DMS53 (cell line): ENCODE measurements at places on chromosomes 1 and 21.

- no peak for DNase-seq
Observed at GRCh38 chr1:236659792-236660587, 26.3 kb upstream of the ACTN2 start.

DNA sequence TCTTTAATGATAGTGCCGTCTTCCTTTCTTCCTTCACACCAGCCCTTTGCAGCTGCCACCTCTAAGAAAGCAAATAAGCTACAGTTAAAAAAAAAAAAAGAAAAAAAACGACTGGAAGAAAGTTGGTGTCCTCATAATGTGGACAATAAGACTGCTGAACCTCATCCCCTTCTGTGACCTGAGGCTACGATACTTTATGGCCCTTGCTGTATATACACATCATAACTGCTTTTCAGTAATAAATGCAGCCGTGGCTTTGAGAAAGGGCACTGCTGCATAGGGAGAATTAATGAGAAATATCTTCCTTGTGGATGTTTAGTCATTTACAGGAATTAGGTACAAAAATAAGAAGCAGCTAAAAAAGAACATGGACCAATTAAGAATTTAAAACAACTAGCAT, 333.8 kb upstream of the ADGRL2 start:
- no peak for DNase-seq

GRCh38 chr21:37357691-37358090, 8.9 kb upstream of the DYRK1A start:
- no peak for DNase-seq

DNA sequence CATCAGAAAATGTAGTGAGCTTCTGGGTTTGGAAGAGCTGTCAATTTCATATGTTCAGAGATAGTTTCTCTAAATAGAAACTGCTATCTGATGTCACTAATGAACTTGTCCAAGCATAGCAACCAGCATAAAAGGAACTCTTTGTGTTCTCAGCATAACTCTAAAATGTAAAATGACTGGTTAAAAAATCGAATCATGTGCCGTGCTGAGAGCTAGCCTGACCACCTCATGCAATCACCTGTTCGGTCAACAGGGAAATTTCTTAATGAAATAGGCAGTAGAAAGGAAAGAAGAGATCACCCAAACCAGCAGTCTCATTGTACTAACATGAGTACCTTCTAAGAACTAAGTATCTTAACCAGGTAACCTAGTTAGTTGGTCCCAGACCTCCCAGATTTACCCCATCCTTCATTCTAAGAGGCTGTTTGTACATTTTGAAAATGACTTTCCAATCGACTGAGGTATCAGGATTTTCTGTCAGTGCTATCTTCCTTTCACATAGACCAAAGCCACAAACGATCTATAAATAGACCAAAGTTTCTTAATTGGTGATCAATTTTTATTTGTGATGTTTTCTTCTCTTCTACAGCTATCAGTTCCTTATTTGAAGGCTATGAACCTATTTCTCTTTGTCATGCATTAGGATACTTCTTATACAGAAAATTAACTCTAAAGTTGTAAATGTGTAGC, 147.3 kb downstream of the TLR5 start:
- DNase-seq, result no peak

DNA sequence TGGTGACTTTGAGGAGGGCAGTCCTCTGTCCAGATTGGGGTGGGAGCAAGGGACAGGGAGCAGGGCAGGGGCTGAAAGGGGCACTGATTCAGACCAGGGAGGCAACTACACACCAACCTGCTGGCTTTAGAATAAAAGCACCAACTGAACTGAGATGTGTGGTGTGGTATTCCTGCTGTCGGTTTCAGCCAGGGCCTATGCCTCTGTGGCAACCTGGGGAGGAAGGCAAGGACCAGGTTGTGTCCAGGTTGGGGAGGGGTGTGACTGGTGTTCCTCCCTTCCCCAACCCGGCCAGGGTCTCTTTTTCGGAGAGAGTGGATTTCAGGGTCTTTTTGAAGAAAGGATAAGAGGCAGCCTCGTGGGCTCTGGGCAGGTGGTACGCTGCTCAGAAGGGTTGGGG, 6.3 kb downstream of the PROK1 start:
- no peak for DNase-seq

GRCh38 chr21:29949991-29950390, 10.2 kb upstream of the GRIK1 start:
- DNase-seq, result no peak

DNA sequence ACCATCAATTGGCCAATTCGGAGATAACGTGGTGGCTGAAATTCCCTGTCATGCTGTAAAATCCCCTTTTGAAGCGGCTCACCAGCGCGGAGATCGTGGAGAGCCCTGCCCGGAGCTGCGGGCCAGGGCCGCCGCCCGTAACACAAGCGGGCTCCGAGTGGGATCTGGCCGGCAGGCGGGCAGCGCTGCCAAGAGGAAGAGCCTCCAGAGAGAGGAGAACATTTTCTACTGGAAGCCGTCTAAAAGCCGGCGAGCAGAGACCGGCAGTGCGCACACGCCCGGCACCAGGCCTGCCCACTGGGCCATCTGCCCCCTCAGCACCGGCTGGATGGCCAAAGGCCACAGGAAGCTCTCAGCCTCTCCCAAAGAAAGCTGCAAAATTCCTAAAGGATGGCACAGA, 15.5 kb downstream of the SSBP3 start:
- DNase-seq, result no peak

DNA sequence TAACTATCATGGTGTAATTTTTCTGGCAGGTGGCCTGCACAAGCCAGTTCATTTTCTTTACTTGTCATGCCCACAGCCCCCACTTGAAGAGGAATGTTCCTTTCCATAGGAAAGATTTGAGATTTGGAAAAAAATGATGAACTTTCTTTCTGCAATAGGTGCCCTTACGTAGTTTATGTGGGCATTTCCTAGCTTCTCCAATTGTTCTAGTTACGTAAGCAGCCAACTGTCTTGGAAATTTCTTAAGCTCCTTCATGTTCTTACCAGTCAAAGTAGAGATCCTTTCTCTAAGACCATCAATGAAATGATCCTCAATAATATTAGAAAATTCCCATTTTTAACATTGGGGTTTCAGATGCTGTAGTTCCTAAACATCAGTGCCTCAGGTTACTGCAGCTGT, 109.5 kb upstream of the F3 start:
- DNase-seq, result no peak

GRCh38 chr1:79355090-79355489, 348.6 kb upstream of the ADGRL4 start:
- DNase-seq, result no peak

DNA sequence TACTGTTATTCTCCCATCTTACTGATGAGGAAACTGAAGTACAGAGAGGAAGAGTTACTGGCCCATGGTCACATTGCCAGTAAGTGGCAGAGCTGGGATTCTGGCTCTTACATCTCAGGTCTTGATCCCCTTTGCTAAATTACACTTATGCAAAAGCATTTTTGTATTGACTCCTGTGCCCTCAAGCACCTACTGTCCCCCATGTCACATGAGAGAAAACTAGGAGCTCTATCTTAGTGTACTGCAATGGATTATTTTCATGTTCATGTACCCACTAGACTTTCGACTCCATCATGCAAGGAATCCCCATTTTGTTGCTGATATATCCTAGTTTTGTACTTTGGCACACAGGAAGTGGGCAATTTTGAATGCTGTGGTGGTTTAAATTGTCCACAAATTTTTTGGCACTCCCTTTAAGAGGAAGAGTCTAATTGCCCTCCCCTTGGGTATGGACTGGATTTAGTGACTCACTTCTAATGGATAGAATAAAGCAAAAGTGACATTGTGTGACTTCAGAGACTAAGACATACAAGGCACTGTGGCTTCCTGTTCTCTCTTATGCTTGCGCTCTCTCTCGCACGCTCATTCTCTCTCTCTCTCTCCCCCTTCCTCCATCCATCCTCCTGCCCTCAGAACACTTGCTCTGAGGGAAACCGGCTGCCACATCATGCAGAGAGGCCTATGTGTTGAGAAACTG, 43.5 kb upstream of the JAK1 start:
- no peak for DNase-seq

GRCh38 chr1:1755426-1755825, 22.8 kb downstream of the NADK start:
- no peak for DNase-seq
